ENCODE measurements at places on chromosomes 4 and X.
A peak's percentile ranks its signal among the peaks of the same experiment; 100 is the strongest.

GRCh38 chr4:117370944-117371668 lies 285.7 kb upstream of the TRAM1L1 start:
- no peak for DNase-seq

GRCh38 chr4:6573551-6573950 lies 1.4 kb upstream of the MAN2B2 start:
- DNase-seq, result no peak

GRCh38 chr4:79645942-79646341 lies 237.9 kb upstream of the GK2 start:
- DNase-seq, result no peak

- no peak for DNase-seq
Measured at GRCh38 chr4:122588453-122589238, 32.2 kb downstream of the IL21 start.

- no peak for DNase-seq
Measured at GRCh38 chrX:103400931-103401330, 24.6 kb downstream of the BEX3 start.

DNA sequence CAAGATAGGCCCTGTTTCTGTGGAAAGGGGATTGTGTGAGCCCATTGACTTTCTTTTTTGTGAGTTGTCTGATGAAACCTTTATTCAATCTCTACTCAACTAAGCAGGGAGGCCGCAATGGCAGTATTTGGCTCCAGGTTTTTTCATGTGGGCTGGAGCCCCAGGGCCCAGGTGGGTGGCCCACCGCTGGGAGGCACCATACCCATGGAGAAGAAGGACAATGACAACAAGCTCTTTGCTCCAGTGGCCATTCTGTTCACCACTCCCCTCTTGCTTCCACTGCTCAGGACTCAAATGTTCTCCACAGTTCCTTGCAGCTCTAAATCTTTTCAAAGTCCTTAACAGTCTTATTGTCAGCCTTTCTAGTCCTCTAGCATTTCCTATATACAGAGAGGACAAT lies 54.1 kb downstream of the HOPX start:
- DNase-seq, result no peak

DNA sequence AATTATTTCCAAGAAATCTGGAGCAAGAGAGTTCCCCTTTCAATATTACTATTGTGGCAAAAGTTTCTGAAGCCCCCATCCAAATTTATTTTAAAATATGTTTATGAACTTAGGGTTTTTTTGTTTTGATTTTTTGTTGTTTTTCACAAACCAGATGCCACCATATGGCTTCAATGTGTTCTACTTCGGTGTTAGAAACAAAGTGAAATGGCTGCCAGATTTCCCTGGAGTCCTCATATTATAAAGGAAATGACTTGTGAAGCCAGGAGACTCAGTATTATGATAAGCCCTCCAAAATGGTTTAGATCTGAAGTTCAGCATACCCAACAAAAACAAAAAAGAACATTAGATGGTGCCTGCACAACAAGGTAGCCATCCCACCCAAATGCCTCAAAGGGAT lies 154.2 kb upstream of the SPANXC start:
- no peak for DNase-seq

GRCh38 chrX:121987163-121987562 lies 939.8 kb downstream of the GLUD2 start:
- no peak for DNase-seq

- DNase-seq, result no peak
Measured at GRCh38 chr4:112818594-112818965, 181.6 kb downstream of the LARP7 start.

- no peak for DNase-seq
Measured at GRCh38 chr4:112485930-112486329, 30.1 kb downstream of the NEUROG2 start.

GRCh38 chrX:124426288-124427169 lies 80.2 kb downstream of the SH2D1A start:
- no peak for DNase-seq

GRCh38 chr4:43776371-43776770 lies 672.2 kb downstream of the KCTD8 start:
- DNase-seq, result no peak

GRCh38 chr4:123786920-123787319 lies 390.3 kb downstream of the SPRY1 start:
- no peak for DNase-seq

- no peak for DNase-seq
Measured at GRCh38 chrX:20270562-20270890, 3.8 kb upstream of the RPS6KA3 start.

GRCh38 chr4:2768921-2769336 lies 12.8 kb upstream of the TNIP2 start:
- DNase-seq, result no peak

GRCh38 chr4:126144543-126145237 lies 829.9 kb downstream of the FAT4 start:
- DNase-seq, result no peak

GRCh38 chr4:31557437-31557836 lies 837.3 kb downstream of the PCDH7 start:
- no peak for DNase-seq

- DNase-seq, result no peak
Measured at GRCh38 chr4:1592709-1593417, 91.2 kb downstream of the FAM53A start.

GRCh38 chrX:50726296-50726695 lies 87.7 kb downstream of the SHROOM4 start:
- DNase-seq, result no peak

DNA sequence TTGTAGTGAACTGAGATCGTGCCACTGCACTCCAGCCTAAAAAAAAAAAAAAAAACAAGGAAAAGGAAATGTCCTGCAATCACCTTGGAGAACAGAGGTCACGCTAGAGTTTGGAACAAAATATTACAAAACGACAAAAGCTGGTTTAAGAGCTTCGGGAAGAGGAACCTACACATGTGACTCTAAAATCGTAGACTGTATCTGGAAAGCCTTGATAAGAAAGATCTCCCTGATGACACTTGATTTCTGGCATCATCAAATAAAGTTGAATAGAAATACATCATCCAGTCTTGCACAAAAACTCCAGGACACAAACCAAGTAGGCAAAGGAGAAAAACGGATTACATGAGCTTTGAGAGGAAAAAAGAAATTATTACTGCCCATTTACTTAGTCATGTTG lies 31.1 kb upstream of the DOCK11 start:
- DNase-seq, result no peak

GRCh38 chr4:30714408-30715031 lies 5.6 kb upstream of the PCDH7 start:
- no peak for DNase-seq

- no peak for DNase-seq
Measured at GRCh38 chrX:108833993-108834392, 97.6 kb upstream of the IRS4 start.

DNA sequence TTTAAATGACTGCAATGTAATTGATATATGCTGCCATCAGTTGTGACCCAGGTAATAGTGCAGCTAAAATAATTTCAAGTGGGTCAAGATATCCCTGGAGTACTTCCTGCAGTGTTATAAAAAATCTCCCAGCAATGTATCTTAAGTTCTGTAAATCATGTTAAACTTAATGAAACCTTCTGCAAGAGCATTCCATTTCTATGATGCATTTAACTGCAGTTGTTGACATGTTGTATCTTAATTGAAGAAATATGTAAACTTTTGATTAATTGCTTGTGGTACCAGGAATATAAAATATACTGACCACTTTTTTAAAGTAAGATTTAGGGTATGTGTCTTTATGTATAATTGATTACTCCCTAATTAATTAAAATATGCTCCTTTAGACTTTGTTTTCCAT lies 213.6 kb downstream of the AFF2 start:
- no peak for DNase-seq

DNA sequence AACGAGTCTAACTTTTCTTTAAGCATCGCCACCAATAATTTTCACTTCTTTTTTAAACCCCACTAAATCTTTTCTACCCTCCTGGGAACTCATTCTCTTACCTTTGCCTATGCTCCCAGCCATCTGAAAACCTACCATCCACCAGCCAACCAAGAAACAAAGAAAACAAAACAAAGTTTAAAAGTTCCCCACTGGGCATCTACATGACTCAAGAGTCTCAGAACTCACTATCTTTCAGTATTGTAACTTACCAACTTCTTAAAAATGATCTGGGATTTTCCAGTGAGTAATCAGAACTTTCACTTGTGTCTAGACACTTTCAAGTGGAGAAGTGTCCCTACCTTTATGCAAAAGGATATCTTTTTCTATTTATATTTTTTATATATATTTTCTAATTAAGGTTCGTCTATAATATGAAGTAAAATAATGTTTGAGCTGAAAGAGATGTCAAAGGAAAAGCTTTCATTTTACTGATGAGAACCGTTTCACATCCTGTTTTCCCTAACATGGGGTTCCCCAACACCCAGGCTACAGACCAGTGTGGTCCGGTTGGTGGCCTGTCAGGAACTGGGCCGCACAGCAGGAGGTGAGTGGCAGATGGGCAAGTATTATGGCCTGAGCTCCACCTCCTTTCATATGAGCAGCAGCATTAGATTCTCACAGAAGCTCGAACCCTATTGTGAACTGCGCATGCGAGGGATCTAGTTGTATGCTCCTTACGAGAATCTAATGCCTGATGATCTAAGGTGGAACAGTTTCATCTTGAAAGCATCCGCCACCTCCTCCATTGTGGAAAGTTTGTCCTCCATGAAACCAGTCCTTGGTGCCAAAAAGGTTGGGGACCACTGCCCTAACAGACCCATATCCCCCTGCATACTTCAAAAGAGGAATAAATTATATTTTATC lies 9.8 kb upstream of the TIGD2 start:
- DNase-seq, result no peak

- no peak for DNase-seq
Measured at GRCh38 chr4:6964858-6965257, 55.2 kb downstream of the TBC1D14 start.

DNA sequence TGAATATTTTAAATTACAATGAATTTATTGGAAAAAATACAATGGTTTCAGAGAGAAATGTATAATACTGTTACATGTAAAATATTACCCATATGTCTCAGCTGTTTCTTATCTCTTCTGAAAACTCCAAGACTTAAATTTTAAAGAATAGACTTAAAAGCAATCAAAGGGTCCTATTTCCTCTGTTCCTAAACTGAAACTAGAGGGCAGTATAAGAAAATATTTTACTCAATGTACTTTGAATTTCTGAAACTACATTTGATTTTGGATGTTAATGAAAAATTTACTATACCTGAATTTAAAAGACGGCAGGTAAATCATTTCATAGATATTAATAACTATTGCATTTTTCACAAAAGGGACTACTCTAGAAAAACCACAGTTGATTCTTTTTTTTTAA lies 200.2 kb downstream of the LRBA start:
- DNase-seq, result no peak

DNA sequence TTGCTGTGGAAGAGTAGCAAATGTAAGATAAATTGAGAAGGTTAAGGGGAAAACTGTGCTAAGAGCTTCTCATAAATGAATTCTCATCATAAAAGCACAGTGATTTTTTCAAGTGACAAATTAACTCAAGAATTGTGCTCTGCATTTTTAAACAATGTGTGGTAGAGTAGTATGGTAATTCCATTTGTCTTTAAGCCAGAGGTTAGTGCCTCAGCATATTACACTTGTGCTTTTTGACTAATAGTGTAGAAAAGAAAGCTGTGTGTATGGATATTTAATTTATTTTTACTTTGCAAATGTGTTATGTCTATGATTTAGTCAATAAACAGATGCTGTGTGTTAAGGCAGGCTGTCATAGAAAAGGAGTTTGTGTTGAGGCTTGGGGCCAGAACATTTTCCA lies 61.0 kb downstream of the FHIP1A start:
- DNase-seq, result no peak

- DNase-seq, result no peak
Measured at GRCh38 chr4:140059159-140059558, 94.8 kb downstream of the MAML3 start.

DNA sequence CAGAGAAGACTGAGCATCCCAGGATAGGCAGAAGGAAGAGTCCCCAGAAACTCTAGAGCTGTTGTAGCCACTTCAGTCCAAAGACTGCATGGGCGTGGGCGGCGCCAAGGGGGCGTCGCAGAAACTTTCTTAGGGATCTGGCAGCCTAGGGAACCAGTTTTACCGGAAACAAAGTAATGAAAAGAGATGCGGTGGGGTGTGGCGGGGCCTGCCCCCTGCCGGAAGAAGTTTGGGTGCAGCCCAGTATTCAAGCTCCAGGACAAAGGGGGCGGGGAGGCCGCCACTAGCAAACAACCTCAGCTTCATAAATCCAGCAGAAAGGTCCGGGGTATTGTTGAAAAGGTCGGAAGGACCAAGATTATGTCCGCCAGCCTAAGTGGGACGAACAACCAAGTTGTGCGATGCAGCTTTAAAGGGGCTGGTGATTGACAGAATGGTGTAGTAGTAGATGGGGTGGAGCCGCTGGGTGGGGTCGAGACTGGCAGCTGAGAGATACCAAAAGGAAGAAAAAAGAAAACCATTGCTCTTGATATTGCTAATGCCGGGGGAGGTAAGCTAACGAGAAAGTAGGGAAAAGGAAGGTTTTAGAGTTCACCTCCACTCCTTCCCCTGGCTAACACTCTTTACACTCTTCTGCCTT lies 190.5 kb downstream of the RRAGB start:
- DNase-seq, result peak; percentile 44

DNA sequence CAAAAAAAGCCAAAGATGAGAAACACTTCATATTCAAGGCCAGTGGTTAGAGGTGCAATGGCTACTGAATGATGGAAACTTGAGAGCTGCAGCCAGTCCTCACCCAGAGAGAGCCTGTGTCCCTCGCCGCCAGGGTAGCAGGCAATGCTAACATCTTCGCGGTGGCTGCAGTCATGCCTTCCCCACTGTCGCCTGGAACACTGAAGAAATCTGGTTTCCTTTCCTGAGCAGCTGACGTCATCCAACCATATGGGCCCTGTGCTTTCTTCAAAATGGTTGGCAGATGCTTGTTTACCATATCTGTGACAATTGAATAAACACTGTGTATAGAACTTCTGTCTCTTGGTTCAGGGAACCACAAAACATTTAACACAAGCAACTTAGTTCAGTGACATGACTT lies 39.7 kb downstream of the PRSS12 start:
- no peak for DNase-seq

DNA sequence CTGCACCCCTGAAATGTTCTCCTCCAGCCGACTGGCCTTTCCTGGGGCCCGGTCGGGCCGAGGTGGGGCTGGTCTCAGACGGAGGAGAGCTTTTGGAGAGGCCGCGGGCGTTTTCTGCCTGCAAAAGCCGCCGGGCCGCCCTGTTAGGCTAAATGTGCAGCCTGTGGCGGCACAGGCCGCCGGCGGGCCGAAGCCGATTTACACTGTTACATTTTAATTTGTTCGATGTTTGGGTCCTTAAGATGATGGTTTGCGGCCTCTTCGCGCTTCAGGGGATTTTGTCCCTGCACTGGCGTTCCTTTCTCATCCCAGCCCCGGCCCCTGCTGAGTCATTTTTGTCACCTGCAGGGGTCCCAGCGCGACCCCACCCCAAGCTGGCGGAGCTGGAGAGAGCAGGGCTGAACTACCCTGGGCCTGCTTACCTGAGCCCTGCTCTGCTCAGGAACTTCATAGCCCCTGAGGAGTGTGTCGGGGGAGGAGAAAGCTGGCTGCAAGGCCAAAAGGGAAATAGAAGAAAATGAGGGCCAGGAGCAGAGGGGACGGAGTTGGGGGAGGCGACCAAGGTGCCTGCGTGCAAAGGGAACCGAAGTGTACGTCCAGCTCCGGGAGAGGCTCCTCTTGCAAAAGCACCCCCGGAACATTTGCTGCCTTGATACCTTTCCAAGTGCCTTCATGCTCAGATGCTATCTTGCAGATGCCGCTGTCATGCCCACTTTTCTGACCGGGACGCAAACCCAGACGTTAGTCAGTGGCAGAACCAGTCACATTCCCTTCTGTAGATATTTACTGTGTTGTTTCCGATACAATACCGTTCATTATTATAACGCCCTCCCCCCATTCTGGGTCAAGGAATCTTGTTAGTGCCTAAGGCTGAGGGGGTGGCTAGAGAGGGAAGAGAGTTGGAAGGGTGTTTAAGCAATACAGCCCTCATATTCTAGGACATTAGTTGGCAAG lies 977 bp upstream of the RBBP7 start:
- DNase-seq, result no peak

Measured in activated T-cell treated with anti-CD3 and anti-CD28 coated beads, Interleukin-2, amount 50 U/mL, for 1 hour (primary cell).